AG10803 (cell line): ENCODE measurements at places on chromosomes 7 and 10.

DNA sequence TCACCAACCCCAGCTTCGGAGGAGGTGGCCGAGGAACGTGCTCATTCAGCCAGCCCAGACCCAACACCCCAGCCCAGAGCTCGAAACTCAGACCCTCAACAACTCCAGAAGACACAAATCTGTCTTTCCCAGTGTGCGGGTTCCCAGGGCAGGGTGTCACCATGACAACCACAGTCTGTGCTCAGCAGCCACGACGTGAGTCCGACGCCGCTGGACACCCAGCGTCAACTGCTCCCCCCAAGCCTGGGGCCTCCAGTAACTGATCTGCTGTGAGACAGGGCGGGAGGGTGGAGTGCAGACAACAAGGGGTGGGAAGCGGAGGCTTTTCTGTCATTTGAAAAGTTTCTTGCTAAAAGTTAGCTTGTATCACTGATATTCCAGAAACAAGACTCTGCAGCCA lies 167.2 kb downstream of the MAD1L1 start:
- no peak for DNase-seq

DNA sequence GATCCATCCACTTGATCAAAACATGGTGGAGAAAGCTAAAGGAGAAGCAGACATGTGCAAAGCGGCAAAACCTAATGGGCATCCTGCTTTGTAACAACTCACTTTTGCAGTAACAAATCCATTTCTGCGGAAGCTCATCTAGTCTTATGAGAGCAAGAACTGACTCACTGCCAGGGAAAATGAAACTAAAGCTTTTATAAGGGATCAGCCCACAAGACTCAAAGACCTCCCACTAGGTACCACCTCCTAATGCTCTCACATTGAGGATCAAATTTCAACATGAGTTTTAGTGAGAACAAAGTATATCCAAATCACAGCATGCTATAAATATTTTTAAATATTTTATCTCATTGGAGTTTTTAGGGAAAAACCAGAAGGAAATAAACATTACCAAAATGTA lies 120.1 kb upstream of the GNAI1 start:
- DNase-seq: peak; percentile 28

- DNase-seq: no peak
Observed at GRCh38 chr7:24978843-24979469, 1.0 kb downstream of the OSBPL3 start.

GRCh38 chr10:130215151-130215930 lies 79.2 kb downstream of the GLRX3 start:
- no peak for DNase-seq

DNA sequence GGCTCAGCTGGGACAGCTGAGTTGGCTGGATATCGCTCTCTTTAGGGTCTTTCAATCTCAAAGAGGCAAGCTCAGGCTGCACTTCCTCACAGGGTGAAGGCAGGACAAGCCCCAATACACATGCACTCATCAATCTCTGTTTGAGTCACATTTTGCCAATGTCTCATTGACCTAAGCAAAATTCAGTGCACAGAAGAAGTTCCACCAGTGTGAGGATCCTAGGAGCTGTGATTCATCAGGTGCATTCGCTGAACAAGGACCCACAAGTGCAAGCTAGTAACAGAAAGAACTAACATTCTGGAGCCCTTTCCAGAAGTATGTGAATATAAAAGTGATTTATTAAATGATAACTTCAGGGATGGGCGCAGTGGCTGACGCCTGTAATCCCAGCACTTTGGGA lies 477.2 kb downstream of the GPAM start:
- peak; percentile 10 for DNase-seq

GRCh38 chr10:111082102-111082975 lies 5.5 kb downstream of the ADRA2A start:
- no peak for DNase-seq

GRCh38 chr7:118872568-118872967 lies 648.1 kb downstream of the ANKRD7 start:
- no peak for DNase-seq

GRCh38 chr7:106386958-106387357 lies 102.2 kb upstream of the NAMPT start:
- DNase-seq: no peak

- no peak for DNase-seq
Observed at GRCh38 chr10:118412932-118413331, 70.8 kb upstream of the FAM204A start.

- DNase-seq: no peak
Observed at GRCh38 chr10:32374605-32375004, 27.6 kb upstream of the EPC1 start.

DNA sequence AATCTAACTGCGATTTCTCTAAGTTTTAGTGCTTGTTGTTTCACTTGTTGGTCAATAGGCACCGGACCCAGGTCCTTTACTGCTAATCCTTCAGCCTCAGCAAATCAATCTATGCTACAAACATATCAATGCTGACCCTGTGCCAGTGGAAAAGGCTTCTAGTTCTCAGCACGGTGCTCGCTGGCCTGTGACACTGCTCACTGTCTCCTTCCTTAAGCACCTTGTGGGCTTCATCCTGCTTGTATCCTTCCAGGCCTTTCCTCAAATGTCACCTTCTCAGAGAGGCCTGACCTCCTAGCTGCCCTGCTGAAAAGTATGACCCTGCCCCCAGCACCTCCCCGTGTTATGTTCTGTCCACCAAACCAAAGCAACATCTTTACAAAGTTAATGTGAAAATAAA lies 201.2 kb upstream of the FRMD4A start:
- DNase-seq: no peak

DNA sequence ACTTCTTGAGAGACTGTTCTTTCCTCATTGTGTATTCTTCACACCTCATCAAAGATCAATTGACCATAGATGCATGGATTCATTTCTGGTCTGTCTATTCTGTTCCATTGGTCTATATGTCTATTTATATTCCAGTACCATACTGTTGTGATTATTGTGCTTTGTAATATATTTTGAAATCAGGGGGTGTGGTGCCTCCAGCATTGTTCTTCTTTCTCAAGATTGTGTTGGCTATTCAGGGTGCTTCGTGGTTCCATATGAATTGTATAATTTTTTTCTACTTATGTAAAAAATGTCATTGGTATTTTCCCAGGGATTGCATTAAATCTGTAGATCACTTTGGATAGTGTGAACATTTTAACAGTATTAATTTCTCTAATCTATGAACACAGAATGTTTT lies 106.5 kb downstream of the EPC1 start:
- DNase-seq: no peak

DNA sequence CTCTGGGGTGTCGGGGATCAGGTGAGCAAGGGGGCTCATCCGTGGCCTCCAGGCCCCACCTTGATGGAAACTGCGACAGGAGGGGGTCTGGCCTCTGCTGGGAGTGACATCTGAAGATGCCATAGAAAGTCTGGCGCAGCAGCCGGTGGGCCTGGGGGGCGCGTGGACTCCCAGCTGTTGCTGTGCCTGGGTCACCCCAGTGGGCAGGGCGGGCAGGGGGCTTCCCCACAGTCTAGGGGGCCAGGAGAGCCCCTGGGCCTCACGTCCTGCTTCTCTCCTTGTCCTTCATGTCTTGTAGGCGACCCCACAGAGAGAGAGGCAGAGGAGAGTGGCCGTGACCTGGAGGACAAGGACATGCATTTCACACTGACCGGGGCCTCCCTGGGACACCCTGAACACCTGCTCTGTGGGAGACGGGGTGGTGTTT lies 450.5 kb downstream of the DNAJB6 start:
- DNase-seq: no peak

GRCh38 chr10:51103554-51104217 lies 29.4 kb downstream of the PRKG1 start:
- no peak for DNase-seq

GRCh38 chr7:10412422-10413019 lies 561.2 kb upstream of the PHF14 start:
- peak; percentile 4 for DNase-seq

DNA sequence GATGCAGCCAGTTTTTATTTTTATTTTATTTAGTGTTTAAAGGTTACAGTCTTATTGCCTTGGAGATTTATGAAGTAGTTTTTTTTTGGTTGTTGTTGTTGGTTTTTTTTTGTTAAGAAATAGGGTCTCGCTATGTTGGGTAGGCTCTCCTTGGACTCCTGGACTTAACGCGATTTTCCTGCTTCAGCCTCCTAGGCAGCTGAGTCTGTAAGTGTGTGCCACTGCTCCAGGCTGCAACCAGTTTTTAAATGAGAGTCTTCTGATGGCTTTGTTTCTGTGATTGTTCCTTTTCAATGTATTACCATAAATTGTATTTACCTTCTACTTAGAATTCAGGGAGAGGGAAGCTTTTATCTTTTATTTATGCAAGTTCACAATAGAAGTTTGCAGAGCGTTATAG lies 62.8 kb downstream of the BICC1 start:
- DNase-seq: no peak

DNA sequence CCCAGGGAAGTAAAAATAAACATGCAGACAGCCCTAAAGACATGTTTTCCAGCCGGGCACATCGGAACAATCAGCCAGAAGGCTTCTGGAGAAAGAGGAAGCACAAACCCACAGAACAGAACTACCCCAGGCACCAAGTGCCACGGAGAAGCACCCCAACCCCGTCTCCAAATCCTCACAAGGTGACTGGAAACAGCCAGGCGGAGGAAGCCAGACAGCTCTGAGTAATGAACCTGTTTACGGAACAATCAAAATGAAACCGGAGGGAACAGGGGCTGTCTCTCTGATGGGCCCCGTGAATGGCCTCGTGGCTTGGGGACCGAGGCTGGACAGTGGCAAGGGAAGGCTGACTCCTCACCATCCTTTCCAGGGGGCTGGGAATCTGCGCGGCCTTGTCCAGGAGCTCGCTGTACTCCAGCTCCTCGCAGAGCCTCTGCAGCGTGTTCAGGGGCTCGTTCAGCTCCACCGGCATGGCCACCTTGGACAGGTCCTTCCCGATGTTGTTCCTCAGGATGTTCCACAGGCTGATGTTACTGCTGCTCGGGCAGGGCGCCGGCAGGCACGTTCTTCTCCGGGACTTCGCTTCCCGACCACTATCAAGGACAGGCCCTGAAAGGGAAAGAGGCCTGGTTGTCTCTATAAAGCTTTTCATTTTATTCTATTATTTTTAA lies 77.0 kb upstream of the GSDME start:
- DNase-seq: no peak

GRCh38 chr10:18044976-18045720 lies 93.4 kb downstream of the SLC39A12 start:
- peak; percentile 34 for DNase-seq

DNA sequence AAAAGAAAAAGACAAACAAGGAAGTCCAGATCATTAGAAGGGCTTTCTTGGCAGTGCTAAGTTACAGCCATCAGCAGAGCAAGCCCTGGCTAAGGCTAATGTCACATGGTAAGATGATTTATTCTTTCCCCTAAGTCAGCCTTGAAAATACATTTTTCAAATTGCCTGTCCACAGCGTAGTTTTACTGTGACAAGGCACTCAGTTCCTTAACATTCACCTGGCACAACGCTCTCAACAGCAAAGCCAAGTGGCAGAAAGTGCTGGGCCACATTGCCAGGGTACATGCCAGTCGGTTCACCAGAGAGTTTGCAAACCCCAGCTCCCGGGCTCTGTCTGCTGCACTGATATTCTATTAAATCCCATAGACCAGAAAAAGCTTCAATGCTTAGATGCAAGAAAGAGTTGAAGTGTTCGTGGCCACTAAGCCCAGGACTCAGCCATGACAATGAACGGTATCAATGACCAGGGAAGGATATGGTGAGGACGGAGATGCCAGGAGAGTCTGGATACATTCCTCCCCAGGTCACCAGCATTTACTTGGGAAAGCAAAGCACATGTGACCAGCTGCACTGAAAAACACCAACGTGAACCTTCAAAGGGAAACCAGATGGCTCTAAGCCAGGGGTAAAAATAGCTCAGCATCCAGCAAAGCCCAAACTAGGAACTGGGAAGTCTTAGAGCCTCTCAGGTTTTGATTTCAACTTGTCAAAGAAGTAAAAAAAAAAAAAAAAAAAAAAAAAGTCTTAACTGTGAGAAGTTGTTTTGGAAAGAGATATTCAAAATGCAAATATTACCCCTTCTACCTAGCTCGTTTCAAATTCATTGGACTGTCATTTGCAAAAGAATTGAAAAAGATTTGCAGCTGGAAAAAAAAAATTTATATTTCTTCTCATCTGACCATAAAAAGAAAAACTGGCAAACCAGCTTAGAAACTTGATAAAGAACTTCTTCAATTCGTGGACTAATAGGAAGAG lies 23.9 kb upstream of the MPP7 start:
- peak; percentile 25 for DNase-seq

DNA sequence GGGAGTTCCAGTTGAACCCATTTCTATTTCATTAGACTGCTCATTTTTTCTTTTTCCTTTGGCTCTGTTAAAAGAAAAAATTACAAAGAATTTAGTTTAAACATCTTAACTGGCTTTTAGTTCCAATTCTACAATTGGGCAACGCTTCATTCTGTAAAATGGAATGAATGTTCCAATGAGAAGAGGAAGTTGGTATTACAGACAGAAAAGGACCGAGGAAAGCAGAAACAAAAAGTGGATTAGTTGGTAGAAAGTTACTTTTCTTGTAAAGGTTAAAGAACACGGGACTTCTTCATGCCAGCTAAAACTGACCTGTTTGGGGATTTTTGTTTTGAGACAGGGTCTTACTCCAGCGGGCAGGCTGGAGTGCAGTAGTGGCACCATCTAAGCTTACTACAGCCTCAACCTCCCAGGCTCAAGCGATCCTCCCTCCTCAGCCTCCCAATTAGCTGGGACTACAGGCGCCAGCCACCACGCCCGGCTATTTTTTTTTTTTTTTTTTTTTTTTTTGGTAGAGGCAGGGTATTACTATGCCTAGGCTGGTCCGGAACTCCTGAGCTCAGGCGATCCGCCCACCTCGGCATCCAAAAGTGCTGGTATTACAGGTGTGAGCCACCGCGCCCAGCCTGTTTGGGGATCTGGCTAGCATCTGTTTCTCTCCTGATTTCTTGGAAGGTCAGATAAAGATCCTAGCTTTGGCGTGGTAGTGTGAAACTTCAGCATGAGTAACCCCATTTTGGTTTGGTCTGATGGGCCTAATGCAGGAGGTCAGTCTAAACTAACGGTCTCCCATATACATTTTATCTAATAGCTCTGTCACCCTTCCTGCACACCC lies 1.3 kb upstream of the VDAC2 start:
- no peak for DNase-seq

GRCh38 chr10:126770809-126771208 lies 100.3 kb upstream of the C10orf90 start:
- no peak for DNase-seq

DNA sequence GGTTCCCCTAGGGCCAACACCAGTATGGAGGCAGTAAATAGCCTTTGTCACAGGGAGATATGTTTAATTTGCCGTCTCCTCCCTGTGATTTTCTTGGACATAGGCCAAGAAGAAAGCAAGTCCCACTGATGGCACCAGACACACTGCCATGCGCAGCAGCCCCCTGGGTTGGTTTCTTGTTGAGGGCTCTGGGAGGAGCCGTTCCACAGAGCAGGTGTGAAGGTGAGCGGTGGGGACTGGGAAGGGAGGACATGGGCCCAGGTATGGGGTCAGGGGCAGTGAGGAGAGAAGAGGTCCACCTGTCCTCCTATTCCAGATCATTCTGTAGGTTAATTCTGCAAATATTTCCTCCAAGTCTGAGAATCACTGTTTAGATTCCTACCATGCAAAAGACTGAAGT lies 376.1 kb downstream of the PLXNA4 start:
- DNase-seq: no peak

DNA sequence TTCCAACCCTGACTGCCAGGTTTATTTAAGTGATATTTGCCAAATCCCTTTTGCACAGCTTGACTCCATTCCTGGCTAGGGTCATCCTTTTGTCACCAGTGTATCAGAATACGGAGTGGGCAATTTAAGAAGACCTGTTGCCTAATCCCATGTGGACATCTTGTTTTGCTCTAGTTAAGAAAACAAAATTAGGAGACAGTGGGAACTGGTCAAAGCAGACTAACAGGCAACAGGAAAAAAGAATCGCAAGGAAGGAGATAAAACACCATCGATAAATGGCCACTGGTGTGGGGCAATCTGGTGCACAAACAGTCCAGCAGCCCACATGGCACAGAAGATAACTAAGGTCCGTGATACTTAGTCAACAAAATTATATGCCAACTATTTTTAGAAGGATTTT lies 21.4 kb downstream of the KDM7A start:
- DNase-seq: no peak
